ENCODE measurements at places on chromosomes 3 and 15.

DNA sequence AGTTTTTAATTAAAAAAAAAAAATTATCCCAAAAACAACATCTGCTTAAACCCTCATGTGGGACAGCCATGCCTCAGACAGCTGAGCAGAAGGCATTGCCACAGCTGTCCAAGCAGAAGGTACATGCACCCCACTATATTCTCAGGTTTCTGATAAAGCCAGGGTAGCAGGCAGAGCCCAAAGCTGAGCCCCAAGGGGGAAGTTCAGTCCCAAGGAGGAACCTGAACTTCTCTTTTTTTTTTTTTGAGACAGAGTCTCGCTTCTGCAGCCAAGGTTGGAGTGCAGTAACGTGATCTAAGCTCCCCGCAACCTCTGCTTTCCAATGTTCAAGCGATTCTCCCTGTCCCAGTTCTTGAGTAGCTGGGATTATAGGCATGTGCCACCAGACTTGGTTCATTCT, 33.2 kb downstream of the MKRN2 start:
- no peak for DNase-seq

DNA sequence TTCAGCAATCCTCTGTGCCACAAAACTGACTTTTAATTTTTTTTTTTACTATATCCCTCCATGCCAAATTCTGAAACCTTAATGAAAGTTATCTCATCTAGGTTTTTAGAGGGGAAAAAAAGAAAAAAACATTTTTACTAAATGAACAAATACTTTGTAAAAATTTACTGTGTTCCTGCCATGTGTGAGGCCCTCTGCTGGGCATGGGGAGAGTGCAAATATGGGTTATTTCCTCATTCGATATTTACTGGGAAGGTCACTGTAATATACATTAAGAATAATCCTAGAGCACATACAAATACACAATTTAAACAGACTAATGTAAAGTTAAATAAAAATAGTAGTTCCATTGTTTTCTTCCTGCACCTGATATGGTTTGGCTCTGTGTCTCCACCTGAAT, 215.0 kb downstream of the GRM7 start:
- no peak for DNase-seq

DNA sequence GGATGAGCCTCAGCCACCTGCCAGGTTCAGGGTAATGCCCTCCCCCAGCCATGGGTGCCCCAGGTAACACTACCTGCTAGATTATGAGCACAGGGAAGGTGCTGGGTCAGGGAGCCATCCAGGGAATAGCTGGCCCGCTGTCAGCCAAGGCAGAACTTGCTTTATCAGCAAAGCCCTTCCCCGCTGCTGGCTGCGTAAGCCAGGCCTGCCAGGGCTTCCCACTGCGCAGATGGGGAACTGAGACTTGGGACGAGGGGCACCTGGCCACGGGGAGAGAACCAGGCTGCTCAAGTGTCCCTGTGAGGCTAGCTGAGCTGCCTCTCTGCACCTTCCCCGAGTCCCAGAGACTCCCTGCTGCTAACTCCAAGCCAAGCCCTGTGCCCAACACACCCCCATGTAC, 45.4 kb downstream of the CACNA2D2 start:
- DNase-seq, result no peak

- no peak for DNase-seq
These were observed 135.0 kb upstream of the WNT5A start for GRCh38 chr3:55622116-55622515.

DNA sequence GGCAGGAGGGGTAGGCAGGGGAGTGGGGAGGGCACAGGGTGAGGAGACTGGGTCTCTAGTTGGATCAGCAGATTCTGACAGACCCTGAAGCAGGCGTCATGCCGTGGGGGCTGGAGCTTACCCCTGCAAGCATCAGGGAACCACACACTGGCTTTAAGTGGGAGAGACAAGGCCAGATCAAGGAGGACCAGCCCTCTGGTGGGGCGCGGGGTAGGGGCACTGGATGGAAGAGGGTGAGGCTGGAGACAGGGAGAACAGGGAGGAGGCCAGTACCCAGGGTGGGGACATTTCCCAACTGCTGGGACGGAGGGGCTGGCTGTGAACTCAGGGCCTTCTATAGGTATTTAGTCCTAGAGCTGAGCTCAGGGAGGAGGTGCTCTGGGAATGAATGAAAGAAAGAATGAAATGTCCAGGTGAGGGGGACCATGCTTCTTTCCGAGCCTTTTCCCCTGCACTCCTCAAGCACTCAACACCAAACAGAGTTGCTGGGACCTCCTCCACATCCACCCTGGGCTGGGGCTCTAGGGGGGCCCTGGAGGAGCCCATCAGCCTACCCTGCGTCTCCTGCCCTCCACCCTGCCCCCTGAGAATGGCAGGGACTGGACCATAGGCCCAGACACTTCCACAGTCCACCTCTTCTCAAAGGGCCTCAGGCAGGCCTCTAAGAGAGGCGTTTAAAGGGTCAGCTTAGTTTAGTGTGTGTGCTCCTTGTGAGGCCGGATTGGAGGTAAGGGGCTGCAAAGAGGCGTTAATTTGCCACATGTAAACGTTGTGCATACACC, 49.0 kb upstream of the FGD5 start:
- DNase-seq, result no peak

GRCh38 chr3:186354100-186354499, 7.9 kb downstream of the DGKG start:
- DNase-seq, result no peak

GRCh38 chr3:157166561-157166960, 6.6 kb upstream of the CCNL1 start:
- no peak for DNase-seq

DNA sequence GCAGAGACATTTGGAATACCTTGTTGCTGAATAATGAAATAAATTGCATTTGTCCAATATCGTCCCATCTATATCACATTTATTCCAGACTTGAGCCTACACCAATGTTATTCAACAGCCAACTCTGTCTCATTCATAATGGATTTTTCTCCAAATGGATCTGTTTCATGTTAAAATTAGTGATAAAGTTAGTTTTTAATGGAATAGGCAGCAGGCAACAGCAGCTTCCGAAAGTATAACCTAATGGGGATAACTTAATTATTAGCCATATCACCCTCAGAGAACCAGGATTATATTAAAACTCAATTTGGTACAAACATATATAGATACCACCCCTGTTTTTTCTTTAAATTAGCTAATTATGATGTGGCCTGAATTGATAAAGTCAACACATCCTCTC, 86.5 kb upstream of the ICE2 start:
- DNase-seq, result no peak

GRCh38 chr15:88605189-88606069, 15.7 kb upstream of the AEN start:
- DNase-seq, result no peak

DNA sequence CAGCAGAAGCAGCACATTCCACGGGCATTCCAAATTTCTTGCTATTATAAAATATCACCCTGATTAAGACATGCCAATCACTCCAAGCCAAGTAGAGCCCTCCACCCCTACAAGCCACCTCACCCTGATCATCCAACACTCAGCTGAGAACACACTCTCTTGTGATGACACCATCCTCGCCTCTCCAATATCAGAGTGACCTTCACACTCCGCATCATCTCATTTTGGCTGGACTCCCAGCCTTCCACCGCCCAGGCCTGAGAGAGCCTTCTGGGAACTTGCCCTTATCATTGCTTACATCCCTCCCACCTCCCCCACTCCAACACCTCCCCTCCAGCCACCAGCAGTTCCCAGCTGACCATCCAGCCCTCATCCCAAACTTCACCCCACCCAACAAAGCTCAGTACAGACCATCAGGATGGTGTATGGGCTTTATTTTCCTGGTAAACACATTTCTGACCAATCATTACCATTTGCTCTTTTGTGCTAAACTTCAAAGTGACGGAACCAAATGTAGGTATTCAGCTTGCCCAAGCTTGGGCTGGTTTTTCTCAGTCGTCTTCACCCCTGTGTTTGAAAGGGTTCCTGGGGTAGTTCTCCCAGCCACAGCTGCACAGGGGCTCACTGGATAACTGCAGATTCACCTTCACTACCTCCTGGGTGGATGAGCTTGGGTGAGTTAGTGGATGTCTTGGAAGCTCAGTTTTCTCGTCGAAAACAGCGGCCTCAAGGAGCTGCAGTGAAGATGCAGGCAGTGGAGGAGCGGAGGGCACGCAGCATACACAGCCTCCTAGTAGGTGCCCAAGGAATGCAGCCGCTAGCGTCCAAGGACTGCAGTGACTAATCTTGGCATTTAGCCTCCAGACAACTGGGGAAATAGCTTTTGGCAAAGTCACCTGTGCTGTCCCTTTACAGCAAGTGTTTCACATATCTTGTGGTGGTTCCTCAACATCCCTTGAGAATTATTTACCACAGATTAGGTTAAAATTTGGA, 115.1 kb downstream of the LIPC start:
- DNase-seq, result no peak

- peak; percentile 47 for DNase-seq
These were observed 63.1 kb downstream of the ARNT2 start for GRCh38 chr15:80467311-80467714.

All from Ammon's horn (tissue), 1 donor.